ENCODE measurements at places on chromosomes 16 and 17.
A peak's percentile ranks its signal among the peaks of the same experiment; 100 is the strongest.

GRCh38 chr16:1989209-1990100 lies at the start of gene SYNGR3:
Gene SYNGR3 (plus strand): TSS chr16:1989970. CDS start chr16:1990103, 133 bp downstream.
- DNase-seq, result no peak

- DNase-seq, result no peak
Measured at GRCh38 chr17:45241328-45242028, 19.8 kb downstream of the FMNL1 start.

GRCh38 chr17:65027305-65027704 lies 29.2 kb downstream of the GNA13 start:
- peak; percentile 62 for DNase-seq

GRCh38 chr17:56822725-56823124 lies 11.0 kb downstream of the C17orf67 start:
- no peak for DNase-seq

- DNase-seq, result no peak
Measured at GRCh38 chr17:38777641-38778250, 21.6 kb downstream of the PIP4K2B start.

GRCh38 chr16:13923703-13924298 lies 3.8 kb downstream of the ERCC4 start:
- DNase-seq, result no peak

DNA sequence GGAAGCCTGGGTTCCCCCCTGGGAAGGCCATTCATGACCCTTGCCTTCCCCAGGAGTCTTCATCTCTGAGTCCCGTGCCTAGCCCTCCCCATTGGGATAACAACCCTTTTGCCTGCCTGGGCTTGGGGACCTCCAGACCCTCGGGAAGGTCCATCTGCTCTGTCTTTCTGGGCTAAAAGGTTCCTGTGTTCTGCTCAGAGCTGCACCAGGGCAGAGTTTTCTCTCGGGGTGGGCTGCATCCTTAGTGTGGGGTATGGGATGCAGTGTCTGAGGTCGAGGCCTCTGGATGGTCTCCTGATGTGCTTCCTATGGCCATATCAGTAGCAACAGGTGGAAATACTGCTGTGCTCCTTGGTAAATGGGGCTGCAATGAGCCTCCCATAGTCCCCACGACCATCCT lies 22.9 kb upstream of the PLLP start:
- no peak for DNase-seq

GRCh38 chr17:79503126-79503839 lies 107.6 kb downstream of the RBFOX3 start:
- DNase-seq, result no peak

DNA sequence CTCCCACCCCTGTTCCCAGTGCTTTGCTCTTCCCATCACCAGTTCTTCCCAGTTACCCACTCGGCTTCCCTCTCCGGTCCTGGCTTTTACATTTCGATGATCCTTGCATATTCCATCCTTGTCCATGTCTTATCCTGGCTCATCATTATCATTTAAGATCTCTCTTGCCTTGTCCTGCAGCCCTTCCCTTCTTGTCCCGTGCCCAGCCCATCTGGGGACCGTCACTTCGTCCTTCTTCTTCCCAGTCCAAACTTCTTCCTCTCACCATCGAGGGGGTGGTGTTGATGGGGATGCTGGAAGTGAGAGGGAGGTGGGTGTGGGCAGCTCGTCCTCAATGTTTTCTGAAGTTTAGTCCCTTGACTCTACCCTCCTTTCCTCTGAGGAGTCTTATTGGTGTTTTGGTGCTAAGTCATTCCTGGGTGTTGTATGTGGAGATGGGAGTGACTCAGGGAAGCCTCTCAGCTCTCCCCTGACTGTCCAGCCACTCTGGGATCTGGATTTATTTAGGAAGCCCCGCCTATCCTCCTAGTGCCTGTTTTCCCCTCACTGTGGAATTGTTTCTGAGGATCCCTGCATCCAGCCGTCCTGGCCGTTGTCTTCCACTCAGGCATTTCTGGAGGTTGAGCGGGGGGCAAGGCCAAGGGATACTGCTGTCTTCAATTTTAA lies 975 bp downstream of the SNX29 start:
- no peak for DNase-seq

GRCh38 chr16:59993101-59993500 lies 1259.0 kb upstream of the GOT2 start:
- no peak for DNase-seq

GRCh38 chr17:68446626-68447041 lies 10.7 kb downstream of the WIPI1 start:
- DNase-seq, result no peak

DNA sequence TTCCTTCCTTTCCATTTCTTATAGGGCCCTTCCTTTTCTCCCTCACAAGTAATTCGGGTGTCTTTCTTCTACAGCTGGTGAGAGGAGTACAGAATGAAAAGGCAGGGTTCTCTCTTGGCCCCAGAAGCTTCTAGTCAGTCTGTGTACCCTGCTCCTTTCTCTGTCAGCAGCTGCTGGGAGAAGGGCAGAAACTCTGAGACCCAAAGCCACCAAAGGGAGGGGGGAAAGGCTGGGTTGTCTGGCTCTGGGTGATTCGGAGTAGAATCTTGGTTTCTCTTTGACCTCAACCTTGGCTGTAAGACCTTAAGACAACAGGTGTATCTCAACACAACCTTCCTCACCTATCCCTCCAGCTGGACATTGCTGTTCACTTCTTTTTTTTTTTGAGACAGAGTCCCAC lies 3.3 kb upstream of the NR1D1 start:
- DNase-seq, result no peak

DNA sequence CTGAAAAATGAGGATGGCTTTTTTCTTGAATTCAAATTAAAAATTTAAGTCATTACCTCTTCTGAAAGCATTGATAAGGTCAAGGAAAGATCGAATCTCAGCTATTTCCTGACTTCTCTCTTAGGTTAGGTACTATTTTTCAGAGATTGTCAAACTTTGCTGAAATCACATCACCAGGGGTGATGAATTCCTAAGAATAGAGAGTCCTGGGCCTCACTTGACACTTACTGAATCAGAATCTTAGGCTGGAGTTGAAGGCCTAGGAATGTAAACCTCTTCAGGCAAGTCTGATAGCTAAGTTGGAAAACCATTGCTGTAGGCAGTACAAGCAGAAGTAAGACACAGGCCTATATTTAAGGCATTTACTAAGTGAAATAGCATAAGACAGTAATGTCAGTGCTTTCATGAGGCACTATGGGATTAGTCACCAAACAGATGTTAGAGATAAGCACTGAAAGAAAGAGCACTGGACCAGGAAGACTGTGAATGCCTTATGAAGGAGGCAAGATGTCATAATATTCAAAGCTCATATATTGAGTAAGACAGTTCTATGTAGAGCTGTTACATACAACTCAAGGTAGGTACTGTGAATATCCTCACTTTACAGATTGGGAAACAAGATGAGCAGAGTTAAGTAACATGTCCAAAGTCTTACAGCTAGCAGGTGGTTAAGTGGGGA lies 21.5 kb downstream of the DCAF7 start:
- DNase-seq, result no peak

DNA sequence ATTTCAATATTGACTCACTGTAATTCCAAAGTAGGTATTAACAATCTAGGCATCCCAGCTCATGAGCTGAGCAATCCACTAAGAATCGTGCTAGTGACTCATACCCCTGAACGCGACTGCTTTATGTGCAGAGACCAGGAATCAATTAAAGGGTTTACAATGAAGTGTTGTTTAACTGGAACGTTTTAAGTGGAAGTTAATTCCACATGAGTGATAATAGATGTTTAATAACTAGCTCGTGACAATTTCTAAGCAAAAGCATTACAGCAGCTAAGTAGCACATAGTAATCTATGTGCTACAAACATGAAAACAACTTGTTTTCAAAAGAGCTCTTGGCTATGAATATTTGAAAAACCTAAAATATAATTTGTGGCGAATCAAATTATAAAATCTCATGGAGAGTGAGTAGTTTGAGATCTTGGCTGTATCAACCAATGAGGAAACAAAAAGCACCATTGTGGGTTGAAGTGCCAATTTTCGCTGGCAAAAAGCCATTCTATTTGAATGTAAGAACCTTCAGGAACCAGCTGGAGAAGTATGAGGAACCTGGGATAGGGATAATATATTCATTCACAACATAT lies 9.4 kb downstream of the GJC1 start:
- no peak for DNase-seq

GRCh38 chr16:89583895-89584644 lies 8.5 kb downstream of the CPNE7 start:
- DNase-seq, result no peak

DNA sequence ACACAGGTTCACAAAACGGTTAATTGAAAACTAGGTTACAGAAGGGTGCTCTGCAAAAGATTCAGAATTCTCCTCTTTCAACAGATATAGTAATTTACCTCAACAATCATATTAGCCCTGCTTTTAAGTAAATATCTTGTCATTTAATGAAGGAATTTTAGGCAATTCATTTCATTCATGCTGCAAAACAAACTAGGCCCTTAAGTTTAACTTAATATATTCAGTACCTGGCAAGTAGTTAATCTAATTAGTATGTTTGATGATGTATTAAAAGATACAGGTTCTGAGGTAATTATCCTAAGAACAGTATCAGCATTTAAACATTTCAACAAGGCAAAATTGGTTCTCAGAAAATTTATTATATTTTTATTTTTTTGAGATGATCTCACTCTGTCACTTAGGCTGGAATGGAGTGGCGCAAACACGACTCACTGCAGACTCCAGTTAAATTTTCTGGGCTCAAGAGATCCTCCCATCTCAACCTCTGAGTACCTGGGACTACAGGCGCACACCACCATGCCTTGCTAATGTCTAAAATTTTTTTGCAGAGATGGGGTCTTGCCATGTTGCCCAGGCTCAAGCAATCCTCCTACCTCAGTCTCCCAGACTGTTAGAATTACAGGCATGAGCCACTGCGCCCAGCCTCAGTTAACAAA lies 44.9 kb downstream of the SMURF2 start:
- no peak for DNase-seq

- DNase-seq, result peak; percentile 66
Measured at GRCh38 chr17:76179496-76180467, 38.7 kb upstream of the FOXJ1 start.

DNA sequence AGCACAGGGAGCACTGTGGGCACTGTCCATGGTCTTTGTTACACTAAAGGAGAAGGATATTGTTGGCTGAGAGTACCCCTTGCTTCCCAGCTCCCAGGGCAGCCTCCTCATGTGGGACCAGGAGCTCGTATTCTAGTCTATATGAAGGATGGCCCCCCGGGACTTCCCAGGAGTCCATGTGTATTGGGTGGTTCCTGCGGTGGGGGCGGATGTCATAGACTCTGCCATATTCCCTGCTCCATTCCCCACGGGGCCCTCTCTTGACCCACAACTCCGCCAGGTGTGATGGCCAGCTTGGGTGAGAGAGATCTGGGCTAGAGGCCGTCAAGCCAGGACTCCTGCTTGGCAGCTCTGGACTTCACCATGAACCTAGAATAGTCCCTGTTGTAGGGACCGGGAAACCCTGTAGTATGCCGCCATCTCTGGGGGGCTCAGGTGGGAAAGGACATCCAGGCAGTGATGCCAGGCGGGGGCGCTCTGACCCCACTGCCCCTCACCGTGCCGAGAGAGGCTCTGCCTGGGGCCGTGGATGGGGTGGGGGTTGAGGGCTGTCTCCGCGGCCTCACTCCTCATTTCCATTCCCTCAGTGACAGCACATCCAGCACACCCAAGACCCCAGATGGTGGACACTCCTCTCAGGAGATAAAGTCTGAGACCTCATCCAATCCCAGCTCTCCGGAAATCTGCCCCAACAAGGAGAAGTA lies 37.8 kb downstream of the OR1D5 start:
- no peak for DNase-seq

DNA sequence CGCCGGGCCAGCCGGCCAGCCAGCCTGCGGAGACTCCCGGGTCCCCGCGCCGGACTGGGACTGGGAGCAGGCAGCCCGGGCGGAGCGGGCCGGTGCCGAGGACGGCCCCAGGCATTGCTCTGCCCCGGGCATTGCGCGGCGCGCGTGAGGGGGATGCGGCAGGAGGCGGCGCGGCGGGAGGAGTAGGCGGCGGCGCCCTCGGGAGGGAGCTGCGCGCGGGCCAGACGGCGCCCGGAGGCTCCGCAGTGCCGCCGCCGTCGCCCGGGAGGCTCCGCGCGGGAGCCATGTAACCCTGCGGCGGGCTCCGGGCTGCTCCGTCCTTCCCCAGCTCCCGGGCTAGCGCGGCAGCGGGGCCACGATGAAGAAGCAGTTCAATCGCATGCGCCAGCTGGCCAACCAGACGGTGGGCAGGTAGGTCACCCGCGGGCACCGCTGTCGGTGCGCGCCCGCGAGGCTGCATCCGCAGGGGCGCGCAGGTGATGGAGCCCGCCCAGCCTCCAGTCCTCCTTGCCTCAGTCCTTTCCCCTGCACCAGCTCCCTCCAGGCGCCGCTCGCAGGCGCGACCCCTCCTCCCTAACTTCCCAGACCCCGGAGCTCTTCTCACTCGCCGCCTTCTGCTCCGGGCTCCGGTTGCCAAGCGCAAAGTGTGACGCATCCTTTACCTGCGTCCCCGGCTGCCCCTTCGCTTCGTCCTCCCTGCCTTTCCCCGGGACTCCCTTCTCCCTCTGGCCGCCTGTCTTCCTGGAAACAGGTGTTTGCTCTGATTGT lies at the start of gene ARHGAP44:
ARHGAP44 (plus strand) TSS at position 18 of the 768 bp plus-strand sequence; CDS start at position 359, 341 bp downstream.
- no peak for DNase-seq

DNA sequence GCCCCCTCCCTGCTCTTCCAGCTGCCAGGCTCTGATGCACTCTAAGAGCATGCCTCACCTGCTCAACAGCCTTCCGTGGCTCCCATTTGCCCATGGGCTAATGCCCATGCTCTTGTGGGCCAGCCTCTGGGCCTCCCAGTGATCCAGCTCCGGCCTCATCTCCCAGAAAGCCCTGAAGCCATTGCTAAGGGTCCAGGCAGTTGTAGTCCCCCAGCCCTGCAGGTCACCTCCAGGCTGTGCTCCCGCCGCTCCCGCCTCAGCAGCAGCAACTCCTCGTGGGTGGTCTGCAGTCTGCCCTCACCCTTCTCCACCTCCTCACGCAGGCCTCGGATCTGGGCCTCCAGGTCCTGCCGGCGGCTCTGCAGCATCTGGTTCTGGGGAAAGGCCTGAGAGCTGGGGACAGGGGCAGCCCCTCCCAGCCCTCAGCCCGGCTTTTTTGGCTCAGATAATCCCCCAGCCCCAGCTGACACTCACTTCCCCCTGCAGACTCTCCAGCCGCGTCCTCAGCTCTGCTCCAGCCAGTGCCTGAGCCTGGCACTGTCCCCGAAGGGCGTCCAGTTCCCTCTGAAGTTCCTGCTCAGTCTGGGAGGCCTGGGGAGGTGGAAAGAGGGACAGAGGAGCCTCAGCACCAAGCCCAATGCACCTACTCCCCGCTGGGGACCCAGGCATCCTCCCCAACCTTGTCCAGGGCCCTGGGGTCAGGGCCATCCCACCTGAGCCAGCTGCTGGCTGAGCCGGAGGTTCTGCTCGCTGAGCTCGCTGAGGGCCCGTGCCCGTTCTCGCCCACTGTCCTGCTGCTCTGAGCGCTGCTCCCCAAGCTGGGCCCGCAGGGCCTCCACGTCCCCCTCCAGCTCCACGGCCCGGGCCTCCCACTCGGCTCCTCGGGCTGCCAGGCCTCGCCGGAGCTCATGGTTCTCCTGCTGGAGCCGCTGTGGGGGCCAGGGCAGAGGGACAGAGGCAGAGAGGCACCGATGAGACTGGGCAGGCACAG lies 6.2 kb downstream of the BICDL2 start:
- no peak for DNase-seq

All from CD4-positive, alpha-beta T cell treated with Interleukin-17A for 4 hours (primary cell).